ENCODE measurements at places on chromosomes 6 and 20. TPM values are rescaled to one million over a fixed set of nuclear protein-coding genes. Genes with fewer than 3 reads are reported as not detected.

Gene BEND6
- total RNA-seq: 2.3 TPM

Gene SLC22A1
- 5.5 TPM for total RNA-seq

Gene DAAM2
- 91.6 TPM for total RNA-seq

Gene GABRR1
- not detected for total RNA-seq

Gene CRISP2
- total RNA-seq: not detected

Gene GNMT
- total RNA-seq: 2.1 TPM

Gene CD24
- 5.9 TPM for total RNA-seq

Gene ULBP3
- 3.1 TPM for total RNA-seq

Measured in tibial nerve (tissue), 4 donors.